Type B pancreatic cell (in vitro differentiated cells): ENCODE measurements at places on chromosomes 13 and 19. TPM values are rescaled to one million over a fixed set of nuclear protein-coding genes. Genes with fewer than 3 reads are reported as not detected.

The PABPC3 gene
- 0.17 and 0.29 TPM in 2 replicates for total RNA-seq

GRCh38 chr19:10279737-10280442 is 6.9 kb upstream of the ICAM4 start:
- no peak for DNase-seq
- peak overlapping the region; percentile 14 for H3K27ac ChIP-seq
- H3K4me1 ChIP-seq: peaks cover 3% of the 10 kb centered on the region
- peaks cover 22% of the 10 kb centered on the region for H3K27me3 ChIP-seq
- H3K4me3 ChIP-seq: no peak overlapping the region

DNA sequence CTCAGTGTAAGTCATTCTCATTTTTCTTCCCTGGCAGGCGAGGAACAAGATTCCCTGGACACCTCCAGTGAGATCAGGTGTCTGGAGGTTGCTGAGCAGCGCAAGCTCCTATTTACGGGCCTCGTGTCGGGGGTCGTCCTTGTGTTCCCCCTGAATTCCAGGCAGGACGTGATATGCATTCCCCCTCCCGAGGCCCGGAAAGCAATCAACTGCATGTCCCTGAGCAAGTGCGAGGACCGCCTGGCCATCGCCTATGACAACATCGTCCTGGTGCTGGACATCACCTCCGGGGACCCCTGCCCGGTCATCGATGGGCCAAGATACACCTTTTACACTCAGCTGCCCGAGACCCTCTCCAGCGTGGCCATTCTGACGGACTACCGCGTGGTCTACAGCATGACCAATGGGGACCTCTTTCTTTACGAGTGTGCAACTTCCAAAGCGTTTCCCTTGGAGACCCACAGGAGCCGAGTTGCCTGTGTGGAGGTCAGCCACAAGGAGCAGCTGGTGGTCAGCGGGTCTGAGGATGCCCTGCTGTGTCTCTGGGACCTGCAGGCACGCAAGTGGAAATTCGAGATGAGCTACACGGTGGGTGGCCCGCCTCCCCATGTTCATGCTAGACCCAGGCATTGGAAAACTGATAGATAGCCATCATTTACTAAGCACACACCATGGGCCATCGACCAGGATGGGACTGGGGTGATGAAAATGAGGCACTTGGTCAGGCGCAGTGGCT is 21.5 kb upstream of the SIN3B start:
- H3K36me3 ChIP-seq: no peaks in the 10 kb centered on the region
- no peak overlapping the region for H3K27ac ChIP-seq
- no peak for DNase-seq
- no peaks in the 10 kb centered on the region for H3K27me3 ChIP-seq

DNA sequence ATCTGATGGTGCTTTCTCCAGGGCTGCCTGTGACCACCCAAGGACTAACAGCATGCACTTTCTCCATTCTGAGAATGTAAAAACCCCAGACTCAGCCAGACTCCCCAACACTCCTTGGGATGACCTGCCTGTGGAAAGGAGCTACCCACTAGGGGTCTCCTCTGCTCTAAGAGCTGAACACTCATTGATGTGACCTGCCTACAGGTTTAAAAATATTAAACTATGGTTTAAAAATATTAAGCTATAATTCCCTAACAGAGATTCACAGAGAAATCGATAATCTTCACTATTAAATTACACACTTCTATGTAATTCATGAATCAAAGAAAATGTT is 696.2 kb upstream of the SLITRK5 start:
- H3K4me3 ChIP-seq: no peak overlapping the region
- no peaks in the 10 kb centered on the region for H3K4me1 ChIP-seq
- no peak for DNase-seq
- no peaks in the 10 kb centered on the region for H3K27me3 ChIP-seq
- no peak overlapping the region for H3K27ac ChIP-seq

DNA sequence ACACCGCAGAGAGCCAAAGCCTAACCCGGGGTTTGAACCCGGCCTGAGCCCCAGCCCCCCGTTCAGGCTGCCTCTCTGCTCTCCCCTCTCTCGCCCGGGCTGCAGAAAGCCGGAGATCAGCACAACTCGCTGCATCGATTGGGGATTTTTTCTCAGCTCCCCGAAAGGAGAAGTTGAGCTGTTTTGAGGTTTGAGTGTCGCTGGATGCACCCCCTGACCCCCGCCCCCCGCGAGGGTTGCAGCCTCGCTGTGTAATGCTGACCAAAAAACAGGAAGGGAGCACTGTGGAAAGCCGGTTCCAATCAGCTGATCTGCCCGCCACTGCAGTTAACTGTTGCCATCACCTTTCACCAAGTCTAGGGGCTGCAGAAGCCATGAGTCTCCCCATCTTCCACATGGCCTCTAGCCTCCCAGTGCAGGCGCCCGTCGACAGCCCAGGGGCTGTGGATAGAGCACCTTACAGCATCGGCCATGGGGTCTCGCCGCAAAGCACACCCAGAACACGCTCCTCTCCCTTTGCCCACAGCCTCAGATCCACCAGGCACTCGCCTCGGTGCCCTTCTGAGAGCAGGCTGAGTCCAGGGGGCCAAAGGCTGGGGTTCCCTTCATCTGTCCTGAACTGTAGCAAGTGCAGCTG is 34.5 kb downstream of the MYO9B start:
- no peaks in the 10 kb centered on the region for H3K27me3 ChIP-seq
- DNase-seq: no peak
- H3K4me3 ChIP-seq: no peak overlapping the region
- H3K36me3 ChIP-seq: peaks cover 16% of the 10 kb centered on the region
- H3K27ac ChIP-seq: no peak overlapping the region

DNA sequence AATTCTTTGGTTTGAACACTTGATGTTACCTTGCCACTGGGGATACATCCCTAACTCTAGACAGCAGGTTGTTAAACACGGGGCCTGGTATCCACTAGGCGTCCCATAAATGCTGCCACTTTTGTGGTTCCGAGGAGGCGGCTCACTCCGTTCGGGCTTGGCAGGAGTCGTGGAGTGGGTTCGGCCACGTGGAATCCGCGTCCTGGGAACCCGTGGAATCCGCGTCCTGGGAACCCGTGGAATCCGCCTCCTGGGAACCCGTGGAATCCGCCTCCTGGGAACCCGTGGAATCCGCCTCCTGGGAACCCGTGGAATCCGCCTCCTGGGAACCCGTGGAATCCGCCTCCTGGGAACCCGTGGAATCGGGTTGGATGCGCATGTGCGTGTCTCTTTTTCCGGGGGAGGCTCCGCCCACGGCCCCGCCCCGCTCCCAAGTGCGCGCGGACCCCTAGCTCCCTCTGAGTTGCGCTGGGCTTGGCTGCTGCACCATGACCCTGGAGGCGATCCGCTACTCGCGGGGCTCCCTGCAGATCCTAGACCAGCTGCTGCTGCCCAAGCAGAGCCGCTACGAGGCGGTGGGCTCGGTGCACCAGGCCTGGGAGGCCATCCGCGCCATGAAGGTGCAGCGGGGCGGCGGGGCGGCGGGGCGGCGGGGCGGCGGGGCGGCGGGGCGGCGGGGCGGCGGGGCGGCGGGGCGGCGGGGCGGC is at the start of gene MRI1:
MRI1 (plus strand) TSS at position 422 of the 707 bp plus-strand sequence; CDS start at position 489, 67 bp downstream.
- H3K4me1 ChIP-seq: peaks cover 6% of the 10 kb centered on the region
- peak within 1 kb of the TSS; percentile 93 for H3K4me3 ChIP-seq
- peak; percentile 77 for DNase-seq
- H3K27ac ChIP-seq: peak within 1 kb of the TSS; percentile 14

The TGFB1 gene
- total RNA-seq: 2.3 and 3.4 TPM in 2 replicates

The TGFBR3L gene
- 1.1 and 2.4 TPM in 2 replicates for total RNA-seq

- no peaks in the 10 kb centered on the region for H3K36me3 ChIP-seq
- H3K4me1 ChIP-seq: no peaks in the 10 kb centered on the region
- H3K4me3 ChIP-seq: no peak overlapping the region
These were observed 237.2 kb upstream of the SPRY2 start for GRCh38 chr13:80577926-80578670.

DNA sequence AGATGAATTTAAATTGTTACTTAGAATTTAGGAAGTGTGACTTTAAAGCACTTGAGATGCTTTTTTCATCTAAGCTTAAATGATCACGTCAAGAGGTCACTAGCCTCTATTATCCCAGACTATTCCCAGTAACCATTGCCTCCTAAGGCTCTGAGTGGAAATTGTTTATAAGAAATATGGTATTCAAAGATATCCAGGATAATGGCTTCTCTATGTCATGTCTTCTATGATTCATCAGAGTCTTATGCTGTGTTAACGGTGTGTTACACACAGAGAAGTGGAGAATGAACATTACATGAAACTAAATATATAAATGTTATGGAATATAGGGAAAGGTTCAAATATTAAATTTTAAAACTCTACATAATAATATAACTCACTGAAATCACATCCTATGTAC is 79.8 kb upstream of the NBEA start:
- H3K36me3 ChIP-seq: no peaks in the 10 kb centered on the region
- H3K27ac ChIP-seq: no peak overlapping the region
- no peak overlapping the region for H3K4me3 ChIP-seq
- DNase-seq: no peak
- peaks cover 12% of the 10 kb centered on the region for H3K4me1 ChIP-seq
- H3K27me3 ChIP-seq: no peaks in the 10 kb centered on the region

DNA sequence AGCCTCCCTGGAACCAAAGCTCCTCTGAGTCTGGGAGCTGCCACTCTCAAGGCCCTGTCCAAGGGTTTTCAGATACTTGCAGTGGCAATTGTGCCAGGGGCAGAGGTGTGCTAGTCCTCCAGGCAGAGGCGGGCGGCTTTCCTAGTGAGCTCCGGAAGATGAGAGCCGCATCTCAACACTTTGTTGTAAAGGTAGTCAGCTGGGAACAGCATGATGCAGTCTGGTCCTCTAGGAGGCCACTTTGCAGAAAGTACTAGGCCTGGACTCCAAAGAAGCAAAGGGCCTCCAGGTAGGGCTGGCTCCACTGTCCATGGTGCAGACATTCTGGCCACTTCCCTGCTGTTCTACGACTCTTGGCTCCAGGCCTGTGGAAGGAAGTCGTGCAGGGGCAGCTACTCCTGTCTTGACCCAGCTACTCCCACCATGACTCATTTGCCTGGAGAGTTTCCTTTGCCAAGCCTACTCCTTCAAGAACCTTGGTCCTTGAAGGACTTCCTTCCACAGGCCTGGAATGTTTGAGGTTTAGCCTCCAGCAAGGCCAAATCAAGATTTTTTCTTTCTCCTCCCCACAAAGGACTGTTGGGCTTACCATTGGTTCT is 9.9 kb upstream of the ZNF536 start:
- H3K27ac ChIP-seq: no peak overlapping the region
- DNase-seq: no peak
- H3K4me3 ChIP-seq: no peak overlapping the region
- peaks cover 31% of the 10 kb centered on the region for H3K27me3 ChIP-seq

The MYADM gene
- total RNA-seq: 69.5 and 73.5 TPM in 2 replicates

DNA sequence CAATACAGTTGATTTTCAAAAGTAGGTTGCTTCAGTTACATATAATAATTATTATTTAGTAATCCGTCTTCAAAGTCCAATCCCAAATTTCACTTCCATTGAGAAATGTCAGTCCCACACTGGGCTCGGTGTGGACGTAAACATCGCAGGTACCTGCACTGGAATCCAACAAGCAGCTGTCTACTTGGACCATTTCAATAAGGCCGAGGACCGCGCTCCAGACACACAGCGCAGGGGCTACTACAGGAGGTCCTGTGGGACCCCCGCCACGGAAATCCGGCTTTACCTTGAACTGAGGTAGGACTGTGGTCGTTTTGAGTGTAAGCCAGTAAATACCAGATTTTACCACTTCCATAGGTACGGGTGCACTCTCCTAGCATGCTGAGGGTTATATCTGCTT is 30.8 kb downstream of the IRS2 start:
- peaks cover 33% of the 10 kb centered on the region for H3K36me3 ChIP-seq
- no peak for DNase-seq
- no peak overlapping the region for H3K4me3 ChIP-seq
- H3K4me1 ChIP-seq: peaks cover 24% of the 10 kb centered on the region

DNA sequence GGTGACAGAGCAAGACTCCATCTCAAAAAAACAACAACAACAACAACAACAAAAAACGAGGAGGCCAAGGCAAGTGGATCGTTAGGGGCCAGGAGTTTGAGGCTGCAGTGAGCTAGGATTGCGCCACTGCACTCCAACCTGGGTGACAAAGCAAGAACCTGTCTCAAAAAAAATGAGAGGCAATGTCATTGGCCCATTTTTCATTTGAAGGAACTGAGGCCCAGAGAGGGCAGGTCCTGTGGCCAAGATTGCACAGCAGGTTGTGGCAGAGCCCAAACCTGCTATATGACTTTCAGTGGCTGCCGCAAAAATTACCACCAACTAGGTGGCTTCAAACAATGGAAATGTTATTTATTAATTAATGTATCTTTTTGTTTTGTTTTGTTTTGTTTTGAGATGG is 5.5 kb downstream of the PIK3R2 start:
- no peak overlapping the region for H3K4me3 ChIP-seq
- H3K36me3 ChIP-seq: no peaks in the 10 kb centered on the region
- peaks cover 19% of the 10 kb centered on the region for H3K4me1 ChIP-seq
- no peaks in the 10 kb centered on the region for H3K27me3 ChIP-seq
- H3K27ac ChIP-seq: no peak overlapping the region

The KL gene
- total RNA-seq: 3.6 TPM in 2 replicates

DNA sequence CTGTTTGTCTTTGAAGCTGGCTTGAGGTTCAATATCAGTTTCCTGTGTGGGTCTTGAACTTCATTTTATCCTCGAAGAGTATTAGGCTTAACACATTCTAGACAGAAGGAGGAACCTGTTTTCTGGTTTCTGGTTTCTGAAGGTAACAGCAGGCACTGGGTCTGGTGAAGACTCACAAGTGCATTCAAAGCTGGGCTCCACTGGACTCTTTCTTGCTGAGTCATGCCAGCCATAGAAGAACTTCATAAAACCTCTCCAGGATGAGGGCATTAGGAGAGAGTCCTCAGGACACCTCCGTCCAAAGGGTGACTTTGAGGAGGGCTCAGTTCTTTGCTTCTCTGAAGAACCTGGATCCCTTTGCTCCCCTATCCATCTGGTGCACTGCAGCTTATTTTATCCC is 668.6 kb upstream of the SLC10A2 start:
- H3K4me3 ChIP-seq: no peak overlapping the region
- H3K27ac ChIP-seq: no peak overlapping the region
- no peak for DNase-seq
- H3K27me3 ChIP-seq: no peaks in the 10 kb centered on the region

The FOSB gene
- total RNA-seq: 28.4 and 178 TPM in 2 replicates

The PSG4 gene
- total RNA-seq: not detected in 2 replicates

GRCh38 chr13:93309886-93310523 is 83.4 kb downstream of the GPC6 start:
- peak overlapping the region; percentile 40 for H3K4me3 ChIP-seq
- no peaks in the 10 kb centered on the region for H3K36me3 ChIP-seq
- H3K27ac ChIP-seq: peak overlapping the region; percentile 13
- no peak for DNase-seq

The ZFP36 gene
- total RNA-seq: 36.0 and 101 TPM in 2 replicates

GRCh38 chr13:80010286-80010831 is 330.6 kb downstream of the SPRY2 start:
- DNase-seq: no peak
- no peaks in the 10 kb centered on the region for H3K27me3 ChIP-seq
- H3K4me1 ChIP-seq: peaks cover 11% of the 10 kb centered on the region
- H3K36me3 ChIP-seq: no peaks in the 10 kb centered on the region
- no peak overlapping the region for H3K27ac ChIP-seq

- peak overlapping the region; percentile 41 for H3K27ac ChIP-seq
- H3K27me3 ChIP-seq: peaks cover 6% of the 10 kb centered on the region
- H3K36me3 ChIP-seq: no peaks in the 10 kb centered on the region
- peak overlapping the region; percentile 81 for H3K4me3 ChIP-seq
These were observed 903 bp downstream of the LATS2 start for GRCh38 chr13:21060338-21061028.
